Tongue (tissue), 3 donors: ENCODE measurements at places on chromosomes 6 and 20.

DNA sequence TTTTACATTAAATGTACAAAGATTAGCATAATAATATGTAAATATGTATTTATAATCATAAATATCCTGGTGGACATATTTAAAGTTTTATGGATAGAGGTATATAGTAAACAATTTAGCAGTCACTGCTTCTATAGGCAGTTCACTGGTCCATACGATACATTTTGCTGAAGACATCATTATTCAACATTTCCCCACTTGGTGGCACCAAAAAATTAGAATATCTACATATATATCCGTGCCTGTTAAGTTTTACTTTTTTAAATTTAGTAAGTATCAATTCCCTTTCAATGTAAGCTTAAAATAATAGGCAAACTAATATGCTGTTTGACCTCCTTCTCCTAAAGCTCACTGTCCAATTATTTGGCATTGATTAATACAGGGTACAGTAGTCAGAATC, 64.2 kb downstream of the LMBRD1 start:
- DNase-seq: peak; percentile 54

GRCh38 chr6:744666-745353, 51.9 kb upstream of the EXOC2 start:
- no peak for DNase-seq

- DNase-seq: no peak
These were observed 114.7 kb upstream of the AFDN start for GRCh38 chr6:167711768-167712730.

DNA sequence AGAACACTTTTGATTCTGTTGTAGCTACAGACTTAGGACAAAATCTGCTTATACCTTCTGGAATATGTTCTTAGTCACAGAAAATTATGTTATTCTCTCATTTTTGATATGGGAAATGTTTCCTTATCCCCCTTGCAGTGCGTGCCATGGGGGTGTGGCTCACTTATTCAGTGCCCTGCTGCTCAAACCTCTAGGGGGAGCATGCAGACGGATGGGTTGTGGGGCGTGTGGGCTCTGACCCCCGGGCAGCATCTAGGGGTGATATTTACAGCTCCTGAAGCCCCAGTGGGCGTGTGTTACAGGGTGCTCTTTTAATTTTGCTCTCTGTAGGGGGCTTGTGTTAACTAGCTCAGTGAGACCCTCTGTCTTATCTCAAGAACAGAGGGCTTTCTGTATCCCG, 61.3 kb upstream of the FERMT1 start:
- no peak for DNase-seq

- no peak for DNase-seq
These were observed 11.8 kb upstream of the IBTK start for GRCh38 chr6:82259389-82259788.

GRCh38 chr20:41567615-41568014, 50.6 kb downstream of the CHD6 start:
- no peak for DNase-seq

- no peak for DNase-seq
These were observed 318.1 kb downstream of the CLIC5 start for GRCh38 chr6:45697605-45698004.

DNA sequence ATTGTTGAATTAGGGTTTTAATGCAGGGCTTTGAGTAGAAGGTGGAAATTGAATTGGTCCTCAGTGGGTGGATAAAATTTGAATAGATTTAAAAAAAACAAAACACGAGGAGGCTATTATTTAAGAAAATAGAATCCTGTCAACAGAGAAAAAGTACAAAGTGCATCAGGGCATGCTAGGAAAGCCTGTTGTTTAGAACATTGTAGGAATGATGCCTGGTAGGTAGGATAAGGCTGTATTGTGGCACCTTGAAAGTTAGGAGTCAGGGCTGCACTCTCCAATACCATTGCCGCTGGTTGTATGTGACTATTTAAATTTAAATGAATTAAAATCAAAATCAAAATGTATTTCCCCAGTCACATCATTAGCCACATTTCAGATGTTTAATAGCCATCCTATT, 363.9 kb downstream of the UTRN start:
- no peak for DNase-seq

DNA sequence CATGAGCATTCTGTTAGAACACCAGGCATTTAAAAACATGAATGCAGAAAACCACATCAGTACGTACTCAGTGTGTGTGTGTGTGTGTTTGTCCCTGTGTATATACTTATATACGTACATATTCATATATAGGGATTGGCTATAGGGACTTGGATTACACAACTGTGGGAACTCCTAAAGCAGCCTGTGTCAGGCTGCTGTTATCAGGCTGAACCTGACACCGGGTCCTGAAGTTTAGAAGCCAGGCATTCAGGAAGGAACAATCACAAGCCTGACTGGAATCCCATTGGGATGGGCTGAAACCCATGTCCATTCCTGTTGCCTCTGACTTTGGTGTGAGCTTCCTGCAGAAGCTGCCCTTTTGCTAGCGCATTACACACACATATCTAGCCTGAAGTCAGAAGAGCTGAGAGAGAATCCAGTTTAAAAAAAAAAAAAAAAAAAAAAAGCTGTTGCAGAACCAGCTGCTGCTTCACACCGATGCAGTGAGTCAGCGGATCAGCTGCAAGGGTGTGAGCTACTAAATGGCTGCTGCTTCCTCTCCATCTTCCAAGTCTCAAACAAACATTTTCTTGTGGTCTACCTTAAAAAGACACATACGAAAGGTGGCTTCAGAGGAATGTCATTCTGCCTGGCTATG, 348.1 kb downstream of the THBS2 start:
- DNase-seq: no peak

- no peak for DNase-seq
These were observed 5.9 kb downstream of the HLA-A start for GRCh38 chr6:29948277-29948676.

DNA sequence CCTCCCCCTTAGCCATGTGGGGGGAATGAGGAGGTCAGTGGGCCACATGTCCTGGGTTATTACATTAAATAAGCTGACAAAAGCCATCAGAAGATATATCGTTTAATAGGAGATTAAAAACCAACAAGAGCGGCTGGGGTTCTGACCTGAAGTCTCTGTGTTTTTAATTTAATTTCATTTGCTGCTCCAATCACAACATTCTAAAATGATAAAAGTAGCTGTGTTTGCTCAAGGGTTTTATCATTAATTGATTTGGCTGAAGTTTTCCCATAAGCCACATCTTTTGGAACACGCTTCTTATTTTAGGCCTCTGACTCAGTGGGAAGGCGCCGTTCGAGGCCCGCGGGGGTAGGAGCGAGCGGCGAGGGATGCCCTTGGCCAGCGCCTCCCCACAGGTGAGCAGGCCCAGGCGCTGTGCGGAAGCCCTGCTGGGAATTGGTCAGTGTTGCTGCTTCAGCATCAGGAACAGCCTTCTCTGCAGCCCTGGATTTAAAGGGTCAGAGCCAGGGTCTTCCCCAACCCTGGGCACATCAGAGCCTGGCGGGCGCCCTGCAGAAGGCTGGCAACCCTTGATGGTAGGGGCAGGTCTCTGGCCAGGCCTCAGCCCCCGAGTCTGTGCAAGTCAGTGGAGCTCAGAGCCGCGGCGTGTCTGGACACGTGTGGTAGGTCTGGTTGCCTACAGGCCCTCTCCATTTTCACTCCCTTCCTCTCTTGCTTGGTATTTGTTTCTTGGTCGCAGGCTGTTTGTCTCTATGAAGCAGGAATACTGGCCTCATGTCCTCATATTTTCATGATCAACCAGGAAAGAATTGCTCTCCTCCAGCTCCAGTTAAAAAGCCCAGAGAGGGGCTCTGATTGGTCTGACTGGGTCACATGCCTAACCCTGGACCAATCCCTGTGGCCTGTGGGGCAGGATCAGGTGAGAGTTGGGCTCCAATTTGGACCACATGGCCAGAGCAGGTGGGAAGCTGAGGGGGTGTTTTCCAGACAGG, 30.9 kb upstream of the MLN start:
- DNase-seq: no peak

GRCh38 chr6:119511024-119511423, 161.5 kb upstream of the MAN1A1 start:
- DNase-seq: no peak

DNA sequence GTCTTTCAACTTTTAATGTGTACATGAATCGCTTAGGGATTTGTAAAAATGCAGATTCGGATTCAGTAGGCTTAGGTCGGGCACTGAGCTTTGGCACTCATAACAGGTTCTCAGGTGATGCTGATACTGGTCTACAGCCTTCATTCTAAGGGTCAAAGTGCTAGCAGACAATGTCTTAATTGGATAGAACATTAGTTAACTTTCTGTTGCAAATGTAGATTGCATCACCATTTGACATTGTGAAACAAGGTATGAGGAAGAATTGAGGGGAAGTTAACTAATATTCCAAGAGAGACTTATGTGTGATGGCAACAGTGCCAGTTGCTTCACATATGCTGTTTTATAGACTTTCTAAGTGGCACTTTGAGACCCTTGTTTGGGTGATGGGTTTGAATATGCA, 86.9 kb downstream of the MLIP start:
- DNase-seq: no peak

- no peak for DNase-seq
These were observed 37.2 kb upstream of the RNF24 start for GRCh38 chr20:4052554-4052953.

DNA sequence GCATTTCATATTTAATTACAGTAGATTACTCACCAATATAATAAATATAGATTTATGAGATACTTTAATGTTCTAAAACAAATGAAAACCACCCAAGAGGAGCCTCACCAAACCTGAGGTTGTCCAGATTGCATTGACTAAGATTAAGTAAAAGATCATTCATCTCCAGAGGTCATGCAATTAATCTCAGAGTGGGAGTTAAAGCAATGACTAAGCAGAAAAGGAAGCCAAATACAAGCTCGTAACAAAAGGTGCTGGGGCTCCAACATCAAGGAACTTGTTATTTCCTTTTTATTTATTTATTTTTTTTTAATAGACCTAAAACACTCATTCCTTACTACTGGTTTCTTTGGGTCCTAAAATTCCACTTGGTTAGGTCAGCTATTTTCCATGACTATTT, 57.7 kb downstream of the RSPO3 start:
- DNase-seq: no peak

DNA sequence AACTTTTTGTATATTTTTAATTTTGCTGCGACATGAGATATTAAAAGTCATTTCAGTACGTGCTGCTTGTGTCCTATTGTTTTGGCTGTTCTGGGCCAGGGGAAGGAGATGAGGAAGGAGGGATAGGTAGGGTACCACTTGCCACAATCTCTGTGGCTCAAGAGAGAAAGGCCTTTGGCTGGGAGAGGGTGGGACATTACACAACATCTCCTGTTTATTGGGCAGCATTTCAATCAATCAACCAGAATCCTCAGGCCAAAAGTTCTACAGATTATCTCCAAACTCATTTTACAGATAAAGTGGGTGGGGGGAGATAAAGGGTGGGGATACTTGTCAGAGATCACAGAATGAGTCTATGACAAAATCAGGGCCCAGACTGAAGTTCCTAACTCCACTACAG, 6.9 kb upstream of the CCM2L start:
- no peak for DNase-seq

GRCh38 chr20:49186535-49187329, 1.4 kb downstream of the STAU1 start:
- DNase-seq: peak; percentile 84

- no peak for DNase-seq
These were observed 191.9 kb downstream of the TSHZ2 start for GRCh38 chr20:53164072-53164471.

DNA sequence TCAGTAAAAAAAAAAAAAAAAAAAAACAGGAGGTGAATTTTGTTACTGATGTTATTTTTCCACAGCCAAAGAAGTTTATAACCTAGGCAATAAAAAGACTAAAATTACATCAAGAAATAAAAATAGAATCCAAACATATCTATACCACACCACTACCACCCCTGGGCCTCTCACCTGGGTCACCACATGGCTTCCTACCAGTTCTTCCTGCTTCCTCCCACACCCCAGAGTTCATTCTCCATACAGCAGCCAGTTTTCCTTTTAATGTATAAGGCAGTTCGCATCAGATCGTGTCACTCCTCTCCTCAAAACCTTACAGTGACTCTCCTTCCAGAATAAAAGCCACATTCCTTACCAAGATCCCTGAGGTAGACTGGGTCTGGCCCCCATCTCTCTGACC, 23.9 kb downstream of the ROS1 start:
- no peak for DNase-seq

- DNase-seq: peak; percentile 56
These were observed 185 bp upstream of the TNFRSF6B start for GRCh38 chr20:63696306-63696627.

GRCh38 chr20:60467078-60467477, 508.9 kb downstream of the CDH26 start:
- DNase-seq: no peak

GRCh38 chr6:121694389-121694788, 258.9 kb downstream of the GJA1 start:
- no peak for DNase-seq

DNA sequence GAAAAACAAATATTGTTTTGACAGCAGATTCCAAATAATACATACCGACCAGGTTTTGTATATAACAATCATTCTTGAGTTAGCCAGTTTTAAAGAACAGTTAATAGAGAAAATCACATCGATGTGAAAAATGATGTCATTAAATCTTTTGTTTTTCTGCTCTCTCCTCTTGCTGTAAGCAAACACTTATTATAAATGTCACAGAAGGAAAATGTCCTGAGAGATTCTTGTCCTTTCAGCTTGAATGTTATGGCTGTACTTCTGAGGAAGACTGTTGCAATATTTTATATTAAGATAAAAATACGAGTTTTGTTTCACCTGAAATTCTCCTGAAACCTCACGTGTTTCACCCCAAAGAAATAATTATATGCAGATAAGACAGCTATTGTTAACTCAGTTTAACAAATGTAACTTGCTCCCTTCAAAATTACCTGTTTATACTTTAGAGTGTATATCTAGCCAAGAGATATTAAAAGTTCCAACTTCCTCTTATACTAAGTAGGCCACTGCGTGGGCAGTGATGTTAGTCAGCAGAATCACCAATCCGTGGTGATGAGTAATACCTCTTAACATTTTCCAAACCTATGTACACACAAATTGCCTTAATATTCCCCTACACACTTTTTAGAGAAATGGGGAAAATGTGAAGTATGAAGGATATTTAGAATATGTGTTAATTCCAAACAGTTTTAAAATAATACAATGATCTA, 1111.4 kb upstream of the CITED2 start:
- no peak for DNase-seq

DNA sequence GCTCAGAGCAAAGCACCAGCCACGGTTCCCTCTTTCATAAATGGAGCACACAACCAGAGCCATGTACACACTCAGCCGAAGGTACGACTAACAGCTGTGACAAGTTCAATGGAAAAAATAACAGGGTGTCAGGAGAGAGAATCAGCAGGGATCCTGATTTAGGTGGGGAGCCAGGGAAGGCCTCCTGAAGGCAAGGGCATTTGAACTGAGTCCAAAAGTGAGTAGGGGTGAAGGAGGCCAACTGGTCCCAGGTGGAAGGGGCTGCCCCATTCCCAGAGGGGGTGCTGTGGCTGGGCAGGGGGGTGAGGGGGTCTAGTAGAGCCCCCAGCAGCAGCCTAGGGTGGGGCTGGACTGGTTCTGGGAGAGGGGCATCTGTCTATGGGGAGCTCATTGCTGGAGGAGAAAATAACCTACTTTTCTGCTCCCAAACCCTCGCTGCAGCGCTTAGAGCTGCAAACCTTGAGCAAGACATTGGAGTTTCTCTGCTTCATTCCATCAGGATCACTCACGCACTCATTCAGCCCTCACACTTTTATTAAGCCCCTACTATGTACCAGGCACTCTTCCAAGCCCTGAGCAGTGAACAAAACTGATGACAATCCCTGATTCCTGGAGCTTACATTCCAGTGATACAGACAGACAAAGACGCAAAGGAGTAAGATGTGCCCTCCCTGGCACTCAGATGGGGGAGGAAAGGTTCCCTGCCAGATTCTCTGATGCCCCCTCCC, 113.5 kb downstream of the TOX2 start:
- no peak for DNase-seq
